Brain microvascular endothelial cell (primary cell): ENCODE measurements at places on chromosomes 1 and 21.

DNA sequence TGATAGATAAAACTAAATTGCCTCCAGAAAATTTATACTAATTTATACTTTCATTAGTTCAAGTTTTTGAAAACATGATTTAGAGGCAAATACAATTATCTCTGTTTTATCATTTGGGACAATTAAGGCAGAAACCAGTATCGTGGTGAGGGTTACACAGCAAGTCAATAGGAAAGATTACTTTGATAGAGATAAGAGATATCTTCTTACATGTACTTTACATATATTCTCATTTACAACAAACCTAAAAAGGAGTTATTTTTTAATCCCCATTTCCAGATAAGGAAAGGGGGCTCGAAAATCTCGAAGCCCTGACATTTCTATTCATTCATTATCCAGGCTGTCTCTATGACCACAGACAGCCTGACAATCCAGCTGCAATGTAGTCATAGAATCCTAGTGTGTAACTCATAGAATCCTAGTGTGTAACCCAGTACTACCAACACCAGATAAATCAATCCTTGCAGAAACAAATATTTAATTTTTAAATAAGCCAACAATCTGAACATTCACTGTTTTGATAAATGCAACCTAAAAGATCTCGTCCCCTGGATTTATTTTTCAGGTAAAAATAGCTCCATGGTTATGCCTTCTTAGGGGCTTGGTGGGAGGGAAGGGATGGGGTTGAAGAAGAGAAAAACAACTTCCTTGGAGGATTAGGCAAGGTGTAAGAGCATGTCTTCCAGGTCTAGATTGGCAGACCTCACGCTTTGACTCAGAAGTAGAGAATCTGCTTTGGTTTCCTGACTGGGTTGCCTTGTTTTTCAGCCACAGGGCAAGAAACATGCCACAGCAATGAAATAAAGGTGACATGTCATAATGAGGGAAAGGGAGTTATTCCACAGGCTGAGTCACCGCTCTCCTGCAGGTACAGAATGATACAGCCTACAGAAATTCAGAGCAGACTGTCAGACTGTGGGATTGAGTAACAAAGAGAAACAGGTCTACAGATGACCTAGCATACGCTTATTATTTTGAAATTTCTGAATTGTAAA is 45.6 kb downstream of the IRF2BP2 start:
- DNase-seq, result peak; percentile 85

DNA sequence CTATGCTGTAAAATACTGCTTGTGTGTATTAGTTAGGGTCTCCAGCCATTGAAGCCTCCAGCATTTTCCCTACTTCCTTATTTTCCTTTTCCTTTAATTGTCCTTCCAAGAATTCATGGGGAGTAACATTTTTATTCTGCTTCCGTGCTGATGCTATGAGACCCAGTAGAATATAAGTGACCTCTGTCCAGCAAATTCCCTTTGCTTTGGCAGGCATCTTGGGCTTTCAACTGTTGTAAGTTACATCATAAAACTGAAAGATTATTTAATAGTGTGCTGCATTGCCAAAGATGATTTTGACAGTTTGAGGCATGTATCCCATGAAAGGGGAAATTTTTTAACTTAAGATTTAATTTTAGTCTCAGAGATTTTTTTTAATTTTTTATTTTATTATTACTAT is 48.1 kb upstream of the B3GALT2 start:
- no peak for DNase-seq

DNA sequence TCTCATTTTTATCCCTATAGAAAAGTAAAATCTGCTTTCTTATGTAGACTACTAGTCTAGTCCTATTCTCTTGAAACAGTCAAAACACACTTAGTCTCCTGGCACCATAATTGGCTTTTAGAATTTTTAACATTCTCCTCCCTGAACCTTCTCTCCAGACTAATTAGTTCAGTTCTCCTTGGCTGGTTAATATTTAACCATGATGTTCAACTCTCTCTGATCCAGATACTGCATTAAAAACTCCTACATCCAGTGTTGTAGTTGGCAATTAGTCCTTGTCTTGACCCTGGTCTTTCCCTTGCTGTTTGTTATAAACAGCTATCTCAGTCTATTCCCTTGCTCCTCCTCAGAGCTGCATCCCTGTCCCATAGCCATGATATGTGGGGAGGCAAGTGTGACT is 422.9 kb upstream of the BEND5 start:
- no peak for DNase-seq

DNA sequence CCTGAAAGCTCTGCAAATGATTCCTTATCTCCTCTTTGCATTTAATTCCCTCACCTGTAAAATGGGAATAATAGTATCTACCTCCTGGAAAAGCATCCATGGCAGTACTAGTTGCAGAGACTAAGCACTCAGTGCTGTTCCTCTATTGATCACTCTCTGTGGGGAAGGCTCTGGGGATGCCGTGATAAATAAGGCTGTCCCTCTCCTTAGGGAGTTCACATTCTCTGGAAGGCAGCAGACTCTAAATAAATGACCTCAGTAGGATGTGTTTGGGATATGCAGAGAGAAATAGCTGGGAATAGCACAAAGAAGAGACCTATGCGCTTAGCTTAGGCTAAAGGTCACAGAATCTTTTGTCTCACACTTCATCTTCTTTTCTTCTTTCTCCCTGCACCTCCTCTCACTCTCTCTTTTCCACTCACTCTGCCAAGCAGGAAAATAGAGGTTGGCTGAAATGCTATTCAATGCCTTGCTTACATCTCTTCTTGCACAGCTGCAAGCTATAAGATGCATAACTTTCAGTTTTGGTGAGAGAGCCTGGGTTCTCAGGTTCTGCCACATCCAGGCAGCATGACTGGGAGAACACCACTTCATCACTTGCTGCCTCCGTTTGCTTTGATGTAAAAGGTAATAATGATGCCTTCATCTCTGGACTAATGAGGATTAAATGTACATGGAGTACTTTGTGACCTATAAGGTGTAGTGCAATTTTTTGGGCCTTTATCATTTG is 101.5 kb downstream of the LMX1A start:
- DNase-seq, result no peak

DNA sequence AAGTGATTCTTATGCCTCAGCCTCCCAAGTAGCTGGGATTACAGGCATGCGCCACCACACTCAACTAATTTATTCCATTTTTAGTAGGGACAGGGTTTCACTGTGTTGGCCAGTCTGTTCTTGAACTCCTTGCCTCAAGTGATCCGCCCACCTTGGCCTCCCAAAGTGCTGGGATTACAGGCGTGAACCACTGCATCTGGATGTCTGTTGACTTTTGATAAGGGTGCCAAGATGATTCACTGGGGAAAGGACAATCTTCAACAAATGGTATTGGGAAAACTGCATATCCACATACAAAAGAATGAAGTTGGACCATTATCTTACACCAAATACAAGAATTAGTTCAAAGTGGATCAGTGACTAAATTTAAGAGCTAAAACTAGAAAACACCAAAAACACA is 19.8 kb downstream of the RO60 start:
- DNase-seq, result peak; percentile 37

GRCh38 chr1:209380420-209380819 is 203.1 kb upstream of the CAMK1G start:
- DNase-seq, result no peak

GRCh38 chr1:156376146-156376545 is 7.1 kb downstream of the RHBG start:
- DNase-seq, result no peak
